AG04450 (cell line): ENCODE measurements at places on chromosomes 4 and X.
A peak's percentile ranks its signal among the peaks of the same experiment; 100 is the strongest.

GRCh38 chr4:128289523-128290158 is 2.0 kb upstream of the PGRMC2 start:
- no peak for DNase-seq

- DNase-seq = peak; percentile 29
These were observed 113.9 kb upstream of the VAMP7 start for GRCh38 chrX:155767051-155767875.

DNA sequence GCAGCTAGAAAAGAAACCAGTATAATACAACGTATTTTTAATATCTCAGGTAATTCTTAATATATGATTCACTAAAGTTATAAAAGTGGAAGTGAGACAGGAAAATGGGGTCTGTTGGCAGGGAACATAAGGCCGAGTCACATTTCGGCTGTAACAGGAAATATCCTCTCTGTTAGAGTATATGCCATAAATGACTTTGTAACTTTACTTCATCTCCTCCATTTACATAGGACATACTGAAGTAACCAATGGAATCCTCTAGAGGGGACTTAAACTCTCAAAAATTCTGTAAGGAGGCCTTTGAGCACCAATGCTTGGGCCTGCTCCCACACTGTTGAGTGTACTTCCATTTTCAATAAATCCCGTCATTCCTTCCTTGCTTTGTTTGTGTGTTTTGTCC is 71.3 kb downstream of the ANKRD17 start:
- no peak for DNase-seq

DNA sequence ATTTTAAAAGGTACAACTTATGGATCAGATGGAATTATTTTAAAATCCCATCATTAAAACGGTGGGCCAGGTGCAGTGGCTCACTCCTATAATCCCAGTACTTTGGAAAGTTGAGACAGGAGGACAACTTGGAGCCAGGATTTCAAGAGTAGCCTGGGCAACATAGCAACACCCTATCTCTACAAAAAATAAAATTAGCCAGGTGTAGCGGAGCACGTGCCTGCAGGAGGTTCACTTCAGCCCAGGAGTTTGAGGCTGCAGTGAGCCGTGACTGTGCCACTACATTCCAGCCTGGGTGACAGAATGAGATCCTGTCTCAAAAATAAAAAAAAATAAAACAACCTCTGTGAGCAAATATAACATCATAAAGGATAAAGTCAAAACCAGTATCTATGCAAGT is 11.4 kb downstream of the ADH5 start:
- no peak for DNase-seq

GRCh38 chrX:46140272-46140671 is 404.9 kb downstream of the ZNF674 start:
- no peak for DNase-seq

- no peak for DNase-seq
These were observed 145.2 kb downstream of the PDHA2 start for GRCh38 chr4:95985051-95985450.

- peak; percentile 69 for DNase-seq
These were observed at the start of gene CENPI for GRCh38 chrX:101097546-101098453. Gene CENPI, plus strand, starts transcription at chrX:101098204. Its CDS starts 2,867 bp downstream, at chrX:101101071.

- no peak for DNase-seq
These were observed 55.8 kb upstream of the F8A3 start for GRCh38 chrX:155514225-155514624.

- no peak for DNase-seq
These were observed 47.3 kb upstream of the STK26 start for GRCh38 chrX:131975851-131976250.

- DNase-seq = no peak
These were observed 481.0 kb downstream of the SPRY1 start for GRCh38 chr4:123877551-123877950.

- DNase-seq = no peak
These were observed 8.3 kb downstream of the IL21 start for GRCh38 chr4:122612540-122612939.

DNA sequence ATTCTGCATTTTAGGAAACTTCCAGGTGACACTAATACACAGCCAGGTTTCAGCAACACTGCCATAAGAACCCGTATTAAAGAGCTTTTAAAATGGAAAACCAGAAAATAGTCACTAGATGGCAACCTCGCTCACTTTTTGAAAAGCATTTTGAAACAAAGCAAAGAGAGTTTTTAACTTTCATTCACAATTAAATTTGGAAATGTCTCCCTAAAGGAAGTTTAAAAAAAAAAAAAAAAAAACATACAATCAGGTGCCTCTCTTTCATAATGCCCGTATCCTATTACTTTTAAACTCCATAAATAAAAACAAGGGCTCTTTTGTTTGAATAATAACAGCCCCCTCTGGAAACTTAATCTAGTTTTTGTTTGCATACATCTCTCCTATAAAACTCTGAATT is 20.3 kb downstream of the MEPE start:
- DNase-seq = no peak

DNA sequence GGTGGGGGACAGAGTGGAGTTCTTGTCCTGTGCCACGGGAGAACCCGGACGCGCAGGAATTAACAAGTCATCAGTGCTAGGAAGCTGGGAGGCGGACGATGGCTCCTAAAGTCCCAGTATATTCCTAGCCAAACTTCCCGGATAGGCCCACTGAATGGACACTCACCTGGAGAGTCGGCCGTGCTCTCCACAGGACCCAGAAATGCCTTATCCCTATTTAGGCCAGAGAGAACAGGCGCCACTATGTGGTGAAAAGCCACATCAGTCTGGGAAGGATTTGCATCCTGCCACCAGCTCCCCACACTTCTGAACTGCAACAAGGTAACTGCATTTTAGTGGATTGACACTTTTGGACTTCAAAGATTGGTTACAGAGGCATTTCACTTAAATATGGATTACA is 1.1 kb downstream of the CFAP299 start:
- no peak for DNase-seq

DNA sequence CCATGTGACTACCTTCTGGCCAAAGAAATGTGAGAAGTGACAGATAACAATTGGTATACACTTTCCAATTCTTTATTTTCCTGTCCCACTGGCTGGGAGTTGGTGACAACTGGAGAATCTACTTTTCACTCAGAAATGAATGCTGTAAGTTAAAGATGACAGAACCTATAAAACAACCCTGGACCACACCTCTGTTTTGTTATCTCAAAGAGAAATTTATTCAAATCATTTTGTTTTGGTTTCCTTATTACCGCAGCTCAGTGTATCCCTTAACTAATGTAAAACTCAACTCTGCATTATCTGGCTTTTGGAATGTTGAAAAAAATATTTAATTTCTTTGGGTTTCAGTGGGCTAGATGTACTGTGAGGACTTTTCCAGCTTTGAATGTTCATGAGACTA is 469.8 kb downstream of the PCDH7 start:
- DNase-seq = no peak

DNA sequence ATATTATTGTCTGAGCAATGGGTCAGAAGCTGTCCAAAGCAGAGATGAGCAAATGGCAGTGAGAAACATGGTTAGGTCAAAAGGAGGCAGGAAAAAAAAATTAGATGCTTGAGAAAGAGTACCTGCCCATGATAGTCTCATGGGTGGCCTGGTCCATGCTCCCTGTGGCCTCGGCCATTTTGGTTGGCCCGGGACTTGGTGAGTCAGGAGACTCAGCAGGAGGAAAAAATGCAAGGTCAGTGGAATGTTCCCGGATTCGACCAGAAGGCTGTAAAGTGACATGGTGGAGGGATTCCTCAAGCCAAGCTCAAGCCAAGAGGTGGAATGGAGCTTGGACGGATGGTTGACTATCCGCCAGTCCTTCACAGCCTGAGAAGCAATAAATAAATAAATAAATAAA is 236.7 kb downstream of the ASMT start:
- no peak for DNase-seq

GRCh38 chr4:55637272-55637820 is 1.2 kb upstream of the NMU start:
- no peak for DNase-seq

DNA sequence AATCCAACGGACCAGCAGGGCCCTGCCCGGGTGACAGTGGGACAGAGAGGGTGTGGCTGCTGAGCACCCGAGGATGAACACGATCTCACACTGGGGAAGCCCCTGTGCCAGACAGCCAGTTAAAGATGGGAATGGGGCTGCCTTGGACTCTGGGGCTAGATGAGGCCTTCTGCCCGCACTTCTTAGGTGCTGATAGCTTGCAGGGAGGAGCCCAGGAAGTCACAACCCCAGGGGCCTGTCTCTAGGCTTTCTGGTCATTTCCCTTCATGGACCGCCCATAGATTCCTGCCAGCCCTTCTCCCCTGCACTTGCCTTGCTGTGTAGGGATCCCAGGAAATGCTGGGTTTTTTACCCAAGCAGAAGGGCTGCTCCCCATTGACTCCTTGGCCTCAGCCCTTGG is 6.2 kb downstream of the ZNF275 start:
- DNase-seq = no peak

- no peak for DNase-seq
These were observed 63.8 kb downstream of the SLITRK2 start for GRCh38 chrX:145881175-145881995.

- DNase-seq = no peak
These were observed 327.1 kb downstream of the PAPSS1 start for GRCh38 chr4:107392951-107393350.

DNA sequence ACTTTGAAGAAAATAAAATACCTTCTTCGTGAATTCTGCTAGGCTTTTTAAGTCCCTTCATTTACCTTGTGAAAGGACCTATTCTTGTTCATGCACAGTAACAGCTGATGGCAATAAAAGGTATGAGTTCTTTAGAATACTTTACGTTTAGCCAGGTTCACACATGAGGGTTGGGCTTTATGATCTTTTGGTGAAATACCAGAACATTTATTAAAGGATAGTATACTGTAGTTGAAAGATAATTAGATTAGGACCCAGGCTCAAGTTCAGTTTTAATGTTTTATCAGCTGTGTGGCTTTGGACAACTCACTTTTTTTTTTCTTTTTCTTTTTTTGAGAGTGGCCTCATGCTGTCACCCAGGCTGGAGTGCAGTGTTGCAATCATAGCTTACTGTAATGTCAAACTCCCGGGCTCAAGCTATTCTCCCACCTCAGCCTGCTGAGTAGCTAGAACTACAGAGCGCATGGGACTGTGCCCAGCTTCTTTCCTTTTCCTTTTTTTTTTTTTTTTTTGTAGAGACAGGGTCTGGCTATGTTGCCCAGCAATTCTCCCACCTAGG is 28.2 kb upstream of the NEIL3 start:
- DNase-seq = no peak

DNA sequence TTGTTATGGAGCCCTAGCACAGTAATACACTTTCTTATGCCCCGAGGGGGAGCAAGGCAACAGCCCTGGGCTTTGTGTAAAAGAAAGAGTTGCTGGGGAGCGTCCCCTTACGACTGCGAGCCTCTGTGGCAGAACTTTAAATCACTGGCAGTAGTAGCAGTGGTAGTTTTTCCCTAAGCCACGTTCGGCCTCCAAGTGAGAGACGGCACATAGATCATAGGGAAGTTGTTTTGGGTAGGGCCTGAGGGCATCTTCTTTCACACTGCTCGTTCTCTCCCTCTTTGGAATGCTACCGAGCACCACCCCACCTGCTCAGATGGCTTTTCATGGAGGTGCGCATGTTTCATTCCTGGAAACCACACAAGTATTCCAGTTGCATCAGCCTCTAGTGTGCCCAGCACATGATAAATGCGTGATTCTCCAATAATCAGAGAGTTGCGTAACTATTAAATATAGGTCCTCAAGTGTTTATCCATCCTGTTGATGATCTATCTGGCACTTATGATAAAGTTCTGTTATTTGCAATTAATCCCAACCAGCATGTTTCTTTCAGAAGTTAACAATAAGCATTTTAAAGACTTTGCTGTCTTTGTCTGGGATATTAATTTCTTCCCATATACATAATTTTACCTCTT is 7.0 kb upstream of the SYNPO2 start:
- no peak for DNase-seq

DNA sequence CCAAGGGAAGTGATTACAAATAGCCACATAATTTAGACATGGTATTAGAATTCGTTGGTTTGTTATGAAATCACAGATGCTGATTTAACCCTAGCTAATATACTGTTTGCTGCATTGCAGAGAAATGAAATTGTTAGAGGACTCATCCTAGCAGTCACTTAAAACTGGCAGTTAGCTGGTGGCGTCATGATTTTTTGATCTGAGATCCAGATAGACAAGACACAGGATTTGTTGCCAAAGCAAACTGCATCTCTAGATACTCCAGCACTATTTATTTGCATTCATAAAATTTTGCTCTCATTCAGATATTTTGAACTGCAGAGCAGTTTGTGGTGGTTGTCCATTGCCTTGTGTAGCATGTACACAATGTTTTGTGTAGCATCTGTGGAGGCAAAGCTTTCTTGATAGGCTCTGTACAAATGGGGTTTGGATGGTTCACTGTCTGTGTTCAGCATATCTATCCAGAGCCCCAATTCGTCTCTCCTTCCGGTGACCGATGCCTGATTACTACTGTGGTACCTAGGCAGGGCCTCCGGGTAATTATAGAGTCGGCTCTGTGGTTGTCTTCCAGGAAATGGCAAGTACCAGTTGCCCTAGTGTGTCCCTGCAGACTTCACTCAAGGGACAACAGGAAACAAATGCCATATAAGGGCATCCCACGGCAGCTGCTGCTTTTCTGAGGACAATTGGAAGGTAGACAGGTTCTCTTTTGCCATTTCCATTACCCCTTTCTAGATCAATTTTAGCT is 30.1 kb upstream of the SPARCL1 start:
- DNase-seq = no peak

DNA sequence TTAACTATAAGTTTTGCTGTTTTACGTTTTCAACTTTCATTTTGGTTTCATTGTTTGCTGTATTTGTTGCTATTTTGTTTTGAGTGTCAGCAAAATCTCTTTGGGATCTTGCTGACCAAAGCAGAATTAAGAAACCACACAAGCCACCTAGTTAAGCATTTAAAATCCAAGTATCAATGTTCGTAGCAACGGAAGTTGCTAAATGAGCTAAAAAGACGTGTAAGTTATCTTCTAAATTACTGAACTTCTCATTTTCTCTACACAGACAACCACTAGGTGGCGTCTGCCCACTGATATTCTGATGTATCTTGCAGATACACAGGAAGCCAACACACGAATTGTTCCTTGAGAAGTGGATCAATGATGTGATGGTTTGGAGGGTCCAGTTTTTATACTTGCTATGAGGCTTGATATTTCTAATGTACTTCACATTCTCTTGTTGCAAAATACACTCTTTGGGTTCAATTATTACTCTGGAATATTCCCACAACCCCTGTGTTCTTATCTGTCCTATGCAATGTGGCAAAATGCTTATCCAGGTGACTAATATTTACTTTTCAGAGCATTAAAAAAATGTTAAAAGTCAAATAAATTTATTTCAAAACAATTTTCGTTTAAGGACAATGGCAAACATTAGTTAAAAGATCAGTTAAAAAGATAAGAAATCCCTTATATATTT is 250.5 kb downstream of the TECRL start:
- DNase-seq = no peak

DNA sequence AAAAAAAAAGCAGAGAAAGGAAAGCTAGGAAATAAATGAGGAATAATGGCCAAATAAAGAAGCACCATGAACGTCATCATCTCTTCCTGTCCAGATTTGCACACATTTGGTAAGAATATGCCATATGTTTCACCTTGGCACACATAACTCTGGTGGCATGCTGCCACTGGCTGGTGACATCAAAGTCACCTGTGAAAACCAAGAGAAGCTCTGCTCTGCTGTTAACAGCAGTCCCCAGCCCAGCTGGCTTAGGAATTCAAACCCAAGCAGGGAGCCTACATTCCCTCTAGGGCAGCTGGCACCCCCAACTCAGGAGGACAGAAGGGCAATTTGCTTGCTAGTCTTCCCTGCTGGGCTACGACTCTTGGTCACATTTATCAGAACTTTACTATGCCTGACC is 77.6 kb downstream of the RASL11B start:
- DNase-seq = no peak

- DNase-seq = no peak
These were observed 177.1 kb upstream of the TET2 start for GRCh38 chr4:104969394-104970082.
